ENCODE measurements at places on chromosomes 2 and 18.

GRCh38 chr2:25341011-25341727 lies 556 bp downstream of the DNMT3A start:
- DNase-seq: no peak

DNA sequence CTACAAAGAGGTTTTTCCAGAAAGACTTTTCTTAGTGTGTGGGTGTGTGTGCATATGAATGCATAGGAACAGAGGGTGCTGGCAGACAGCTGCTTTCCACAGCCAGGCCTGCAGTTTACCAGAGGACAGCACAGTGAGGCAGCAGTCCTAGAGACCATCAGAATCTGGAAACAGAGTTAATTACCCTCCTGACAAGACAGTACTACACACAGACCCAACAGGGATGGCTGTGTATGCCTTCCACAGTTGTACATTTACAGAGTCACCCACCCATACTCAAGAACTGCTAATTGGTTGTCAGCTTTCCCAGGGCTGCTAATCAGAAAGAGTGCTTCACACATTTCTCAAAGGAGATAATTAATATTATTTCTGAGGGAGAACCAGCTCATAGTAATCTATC lies 104.7 kb downstream of the FEZ2 start:
- no peak for DNase-seq

- DNase-seq: no peak
These were observed 711.9 kb downstream of the SUCLG1 start for GRCh38 chr2:83747141-83747540.

GRCh38 chr18:79069717-79070151 lies 540 bp downstream of the ATP9B start:
- no peak for DNase-seq

DNA sequence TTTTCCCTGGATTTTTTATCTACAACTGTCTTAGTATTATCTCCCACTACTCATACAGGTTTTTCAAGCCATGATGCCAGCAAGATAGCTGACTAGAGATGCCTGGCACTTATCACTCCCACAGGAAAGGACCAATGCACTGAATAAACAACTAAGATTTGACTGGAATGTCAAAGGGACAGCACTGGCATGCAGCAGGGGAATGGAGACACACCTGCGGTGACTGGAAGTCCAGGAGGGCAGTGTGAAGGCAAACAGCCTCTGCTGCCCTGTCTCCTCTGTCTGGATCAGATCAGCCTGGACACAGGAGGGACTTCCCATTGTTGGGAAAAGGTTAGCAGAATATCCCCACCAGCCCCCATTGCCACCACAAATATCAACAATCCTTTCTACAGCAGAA lies 85.1 kb downstream of the TMEM237 start:
- no peak for DNase-seq

GRCh38 chr18:9787712-9788111 lies 79.6 kb downstream of the RAB31 start:
- DNase-seq: no peak

DNA sequence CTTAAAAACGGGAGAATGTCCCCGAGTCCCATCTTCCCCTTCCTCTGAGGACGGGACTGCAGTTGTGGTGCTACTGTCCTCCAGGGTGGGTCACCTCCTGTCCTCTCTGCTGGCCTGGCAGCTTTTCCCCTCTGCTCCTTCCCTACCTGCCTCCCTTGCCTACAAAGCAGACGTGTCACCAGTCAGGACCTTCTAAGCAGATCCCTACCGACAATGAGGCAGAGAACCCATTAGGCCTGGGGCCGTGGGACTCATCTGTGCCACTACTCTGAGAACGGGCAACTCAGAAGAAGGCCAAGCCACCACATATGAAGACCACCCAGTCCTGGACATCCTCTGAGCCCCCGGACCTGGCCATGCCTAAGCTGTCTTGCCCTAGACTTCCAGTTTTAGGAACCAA lies 103.0 kb upstream of the TEX51 start:
- DNase-seq: no peak

- DNase-seq: no peak
These were observed 130.4 kb downstream of the ZNF236 start for GRCh38 chr18:76952747-76953146.

GRCh38 chr18:2984091-2984490 lies 28.9 kb downstream of the LPIN2 start:
- no peak for DNase-seq

- DNase-seq: no peak
These were observed 16.5 kb upstream of the ACSL3 start for GRCh38 chr2:222844323-222844722.

DNA sequence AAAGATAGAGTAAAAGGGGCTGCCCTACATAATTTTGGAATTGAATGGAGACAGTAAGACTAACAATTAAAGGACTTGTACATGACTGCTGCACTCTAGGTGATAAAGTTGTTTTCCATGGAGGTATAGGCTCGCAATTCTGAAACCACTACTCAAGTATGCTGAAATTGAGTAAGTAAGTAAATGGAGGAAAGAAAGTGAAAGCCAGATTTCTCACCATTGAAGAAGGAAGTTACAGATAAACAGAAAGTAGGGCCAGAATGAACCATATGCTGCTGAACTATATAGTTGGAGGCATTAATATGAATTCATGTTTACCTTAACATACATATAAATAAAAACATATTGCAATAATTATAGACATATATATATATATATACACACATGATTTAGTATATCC lies 225.7 kb upstream of the ST6GAL2 start:
- no peak for DNase-seq

- DNase-seq: no peak
These were observed 80.4 kb downstream of the ARMC9 start for GRCh38 chr2:231278868-231279267.

GRCh38 chr2:43798300-43798699 lies 24.5 kb downstream of the DYNC2LI1 start:
- DNase-seq: no peak

- no peak for DNase-seq
These were observed at the start of gene TMEM200C for GRCh38 chr18:5895299-5895875. TMEM200C (minus strand) TSS chr18:5895522; CDS start chr18:5892063, 3,459 bp downstream.

DNA sequence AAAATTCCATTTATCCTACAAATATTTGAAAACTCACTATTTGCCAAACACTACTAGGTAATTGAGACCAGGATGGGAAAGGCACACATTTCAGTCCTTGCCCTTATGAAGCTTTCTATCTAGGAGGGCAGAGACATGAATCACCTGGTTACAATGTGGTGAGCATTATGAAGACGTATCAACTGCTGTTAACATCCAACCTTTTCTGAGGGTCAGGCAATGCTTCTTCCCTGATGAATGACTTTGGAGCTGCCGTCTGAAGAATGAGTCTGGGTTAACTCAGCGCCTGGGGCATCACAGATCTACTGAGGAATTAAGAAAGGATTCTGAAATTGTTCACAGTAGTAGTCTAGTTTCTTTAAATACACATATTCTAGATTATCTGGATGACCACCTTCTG lies 62.1 kb upstream of the NOSTRIN start:
- DNase-seq: no peak

DNA sequence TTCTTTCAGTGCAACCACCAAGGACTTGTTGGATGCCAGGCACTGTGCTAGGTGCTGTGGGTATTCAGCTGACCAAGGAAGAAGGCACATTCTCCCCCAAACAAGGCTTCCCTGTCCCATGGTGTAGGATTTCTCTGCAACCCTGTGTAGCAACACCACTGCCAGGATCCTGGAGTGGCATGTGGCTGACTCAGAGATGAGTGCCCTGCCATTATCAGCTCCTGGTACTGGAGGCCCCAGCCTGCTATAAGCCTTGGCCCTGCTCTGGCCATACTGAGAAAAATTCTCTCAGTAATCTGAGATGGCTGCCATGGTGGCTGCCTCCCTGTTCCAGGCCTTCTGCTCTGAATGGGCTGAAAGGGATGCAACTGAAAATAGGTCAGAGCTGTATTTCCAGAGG lies 4.3 kb downstream of the SMYD5 start:
- DNase-seq: no peak

All from dermis microvascular lymphatic vessel endothelial cell (primary cell).